Cortex of kidney (tissue), 1 donor: ENCODE measurements at places on chromosomes 5 and 9.

DNA sequence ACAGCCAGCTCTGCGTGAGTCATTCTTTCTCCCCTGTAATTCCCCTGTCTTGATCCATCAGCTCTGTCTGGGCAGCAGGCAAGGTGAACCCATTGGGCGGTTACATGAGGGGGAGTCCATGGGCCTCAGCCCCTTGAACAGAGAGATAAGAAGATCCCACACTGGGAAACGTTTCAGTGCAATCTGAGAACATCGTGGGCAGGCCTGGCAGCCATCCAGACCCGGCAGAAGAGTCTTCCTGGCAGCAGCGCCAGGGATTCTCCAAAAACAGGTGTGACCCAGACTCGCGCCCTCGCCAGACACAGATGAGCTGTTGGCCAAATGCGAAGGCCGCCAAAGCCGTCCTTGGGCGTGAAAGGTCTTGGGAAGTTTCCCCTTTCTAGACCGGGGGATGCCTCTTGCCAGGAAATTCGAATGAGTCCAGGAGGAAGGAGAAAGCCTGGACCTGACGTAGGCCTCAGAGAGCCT lies 6.4 kb upstream of the SLC12A7 start:
- DNase-seq, result no peak

- DNase-seq, result no peak
Observed at GRCh38 chr9:114671605-114672004, 10.4 kb downstream of the TEX48 start.

GRCh38 chr9:132909311-132909710 lies 30.6 kb downstream of the SPACA9 start:
- no peak for DNase-seq

DNA sequence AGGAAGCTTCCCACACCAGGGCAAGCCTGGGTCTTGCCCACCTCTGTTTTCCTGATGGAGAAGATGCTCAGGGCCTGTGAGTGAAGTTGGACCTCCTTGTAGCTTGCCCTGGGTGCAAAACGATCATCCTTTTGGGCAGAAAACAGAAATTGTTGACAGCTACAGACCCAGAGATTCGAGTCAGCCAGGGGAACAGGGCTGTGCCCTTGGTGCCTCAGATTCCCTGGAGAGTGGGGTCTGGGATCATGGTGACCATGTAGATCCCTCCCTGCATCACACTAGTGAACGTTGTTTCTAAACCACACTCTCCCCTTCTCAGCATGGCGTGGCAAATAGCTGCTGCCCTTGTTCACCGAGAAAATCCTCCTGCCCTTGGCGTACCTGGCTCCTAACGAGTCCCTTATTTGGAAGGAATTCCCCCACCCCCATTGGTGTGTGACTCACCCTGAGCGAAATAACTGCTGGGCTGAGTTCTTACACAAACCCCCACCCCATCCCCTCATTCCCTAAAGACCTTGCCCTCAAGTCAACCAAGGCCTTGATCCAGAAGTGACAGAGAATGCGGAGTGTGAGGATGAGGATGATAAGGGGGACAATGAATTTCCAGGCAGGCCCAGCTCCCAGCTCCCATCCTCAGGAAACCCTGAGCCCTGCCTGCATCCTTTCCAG lies 1.1 kb upstream of the DCANP1 start:
- DNase-seq, result no peak

GRCh38 chr5:31934156-31934555 lies 240.0 kb downstream of the GOLPH3 start:
- DNase-seq, result no peak

GRCh38 chr9:124802426-124802825 lies 25.5 kb downstream of the OLFML2A start:
- DNase-seq, result no peak

DNA sequence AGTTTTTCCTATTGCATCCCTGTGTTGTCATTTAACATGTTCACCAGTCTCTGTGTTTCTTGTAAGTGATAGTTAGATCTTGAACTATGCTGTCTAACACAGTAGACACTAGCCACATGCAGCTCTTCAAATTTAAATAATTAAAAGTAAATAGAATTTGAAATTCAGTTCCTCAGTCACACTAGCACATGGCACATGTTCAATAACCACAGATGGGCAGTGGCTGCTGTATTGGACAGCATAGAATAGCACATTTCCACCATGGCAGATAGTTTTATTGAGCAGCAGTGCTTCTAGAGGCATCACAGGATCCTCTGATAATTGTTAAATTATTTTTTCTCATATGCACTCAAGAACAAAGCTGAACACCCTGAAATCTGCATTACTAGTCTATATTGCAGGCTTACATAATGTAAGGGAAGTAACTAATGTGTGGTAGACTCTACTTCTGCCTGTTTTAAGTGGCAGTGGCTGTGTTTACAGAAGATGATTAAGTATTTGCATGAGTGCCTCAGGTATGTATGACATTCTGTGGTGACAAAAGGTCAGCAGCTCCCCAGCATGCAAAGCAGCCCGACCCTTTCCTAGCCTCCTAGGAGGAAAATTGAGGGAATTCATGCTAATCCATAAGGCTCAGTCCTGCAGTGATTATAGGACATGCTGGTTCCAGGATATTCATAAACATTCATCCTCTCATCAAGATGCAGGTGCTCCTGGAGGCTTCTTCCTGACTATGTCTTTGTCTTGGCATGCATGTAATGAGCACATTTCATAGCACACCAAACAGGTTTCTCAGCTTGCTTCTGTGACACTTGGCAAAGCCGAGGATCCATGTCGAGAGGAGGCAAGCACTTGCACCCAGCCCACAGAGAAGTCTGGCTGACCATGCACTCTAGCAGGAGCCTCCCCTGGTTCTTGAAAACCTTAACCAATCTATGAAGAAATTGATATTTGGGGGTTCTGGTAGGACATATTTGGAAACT lies 45.5 kb downstream of the SH3RF2 start:
- no peak for DNase-seq

- no peak for DNase-seq
Observed at GRCh38 chr5:93477816-93478215, 103.2 kb downstream of the NR2F1-AS1 start.

DNA sequence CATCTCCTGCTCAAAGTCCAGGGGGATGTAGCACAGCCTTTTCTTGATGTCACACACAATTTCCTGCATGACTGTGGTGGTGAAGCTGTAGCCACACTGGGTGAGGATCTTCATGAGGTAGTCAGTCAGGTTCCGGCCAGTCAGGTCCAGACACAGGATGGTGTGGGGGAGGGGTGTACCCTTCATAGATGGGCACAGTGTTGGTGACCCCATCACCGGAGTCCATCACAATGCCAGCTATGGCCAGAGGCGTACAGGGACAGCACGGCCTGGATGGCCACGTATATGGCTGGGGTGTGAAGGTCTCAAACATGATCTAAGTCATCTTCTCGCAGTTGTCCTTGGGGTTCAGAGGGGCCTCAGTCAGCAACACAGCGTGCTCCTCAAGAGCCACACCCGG lies 19.7 kb upstream of the SPZ1 start:
- no peak for DNase-seq

- no peak for DNase-seq
Observed at GRCh38 chr5:113378959-113379541, 55.7 kb downstream of the TSSK1B start.

DNA sequence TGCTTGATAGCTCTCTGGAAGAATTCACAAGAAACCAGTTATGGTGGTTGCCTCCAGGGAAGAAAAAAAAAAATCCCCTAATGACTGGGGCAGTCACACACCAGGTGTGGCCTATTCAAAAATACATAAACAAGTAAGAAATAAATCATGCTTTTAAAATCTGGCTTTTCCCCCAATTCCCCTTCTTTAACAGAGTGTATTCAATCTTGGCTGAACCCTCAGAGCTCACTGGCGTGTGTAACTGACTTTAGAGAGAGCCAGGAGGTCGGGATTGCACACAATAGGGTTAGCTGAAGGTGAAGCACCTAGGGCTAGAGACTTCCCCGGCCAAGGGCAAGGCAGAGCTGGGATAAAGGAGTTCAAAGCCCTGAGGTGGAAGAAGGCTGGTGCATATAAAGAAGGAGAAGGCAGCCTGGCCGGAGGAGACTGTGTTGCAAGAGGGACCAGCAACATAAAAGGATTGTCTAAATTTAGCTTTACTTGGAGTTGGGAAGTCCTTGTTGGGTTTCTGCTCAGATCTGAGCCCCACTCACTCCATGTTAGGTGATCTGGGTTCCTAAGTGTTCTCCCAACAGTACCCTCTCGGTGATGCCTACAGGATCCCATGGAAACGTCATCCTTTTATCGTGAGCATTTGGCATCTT lies 19.7 kb downstream of the FNBP1 start:
- no peak for DNase-seq

DNA sequence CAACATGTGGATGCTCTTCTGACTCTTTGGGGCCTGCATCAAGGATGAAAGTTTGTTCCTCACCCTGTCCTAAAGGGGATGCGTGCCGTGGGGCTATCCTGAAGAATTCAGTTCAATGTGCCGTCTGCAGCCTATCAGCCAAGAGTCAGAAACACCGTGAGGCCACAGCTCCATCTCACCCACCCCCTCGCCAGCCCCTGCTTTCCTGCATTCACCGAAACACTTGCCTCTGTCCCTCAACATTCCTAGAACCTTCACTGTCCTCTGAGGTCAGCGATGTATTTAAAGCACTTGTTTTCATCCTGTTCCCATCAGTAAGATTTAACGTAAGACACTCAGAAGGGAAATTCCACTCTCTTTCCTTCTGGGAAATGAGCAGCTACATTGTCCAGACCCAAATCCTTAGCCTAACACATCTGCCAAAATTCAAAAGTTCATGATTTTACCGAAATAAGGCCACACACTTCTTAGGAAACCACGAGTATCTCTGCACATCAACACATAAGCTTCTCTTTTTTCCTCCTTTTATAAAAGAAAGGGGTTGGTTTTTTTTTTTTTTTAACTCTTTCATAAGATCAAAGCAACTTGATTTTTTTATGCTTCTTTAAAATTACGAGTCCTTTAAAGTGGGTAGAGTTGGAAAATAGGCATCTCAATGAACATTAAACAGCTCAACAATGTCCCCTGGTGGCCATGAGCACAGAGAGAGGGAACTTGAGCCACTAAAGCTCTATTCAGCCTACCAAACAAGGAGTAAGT lies 100.7 kb downstream of the SUSD1 start:
- DNase-seq, result no peak

DNA sequence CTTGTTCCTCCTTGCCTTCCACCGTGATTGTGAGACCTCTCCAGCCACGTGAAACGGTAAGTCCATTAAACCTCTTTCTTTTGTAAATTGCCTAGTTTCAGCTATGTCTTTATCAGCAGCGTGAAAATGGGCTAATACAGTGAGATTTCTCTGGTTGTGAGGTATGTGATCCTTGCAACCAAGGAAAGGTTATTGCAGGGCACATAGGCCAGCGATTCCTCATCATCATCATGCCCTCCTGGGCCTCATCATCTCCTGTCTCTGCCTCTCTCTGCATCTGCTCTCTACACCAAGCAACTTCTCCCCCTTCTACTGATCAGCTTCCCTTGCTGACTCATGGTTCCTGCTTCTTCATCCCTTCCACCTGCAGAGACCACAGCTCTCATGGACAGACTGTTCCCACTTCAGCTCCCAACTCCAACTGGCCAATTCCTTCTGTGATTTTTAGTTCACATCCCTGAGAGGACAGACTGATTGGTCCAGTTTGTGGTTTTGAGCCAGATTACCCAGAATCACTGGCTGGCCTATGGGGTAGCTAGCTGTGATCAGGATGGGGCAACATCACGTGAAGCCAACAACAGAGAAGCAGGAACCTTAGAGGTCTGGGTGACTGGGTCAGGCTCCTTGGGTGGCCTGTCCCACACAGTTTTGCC lies 53.1 kb downstream of the LIX1 start:
- DNase-seq, result no peak

DNA sequence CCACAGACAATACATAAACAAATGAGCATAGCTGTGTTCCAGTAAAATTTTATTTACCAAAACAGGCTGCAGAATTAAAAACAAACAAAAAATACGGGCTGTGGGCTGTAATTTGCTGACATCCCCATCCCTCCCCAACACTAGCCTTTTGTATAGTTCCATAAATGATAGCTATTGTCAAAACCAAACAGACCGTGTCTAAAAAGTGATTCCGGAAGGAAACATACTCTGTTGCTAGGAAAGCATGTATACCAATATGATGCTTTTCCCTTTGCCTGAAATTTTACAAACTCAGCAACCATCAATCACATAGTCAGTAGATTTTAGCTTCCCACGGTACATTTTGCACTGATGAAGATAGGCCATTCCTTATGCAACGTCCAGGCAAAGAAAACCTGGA lies 80.0 kb downstream of the TMEM215 start:
- DNase-seq, result no peak
